SHP77 treated with DMSO at 0.1 percent for 48 hours (cell line): ENCODE measurements at places on chromosomes 5 and 9.

- DNase-seq: no peak
Observed at GRCh38 chr5:174503461-174504265, 220.7 kb upstream of the MSX2 start.

DNA sequence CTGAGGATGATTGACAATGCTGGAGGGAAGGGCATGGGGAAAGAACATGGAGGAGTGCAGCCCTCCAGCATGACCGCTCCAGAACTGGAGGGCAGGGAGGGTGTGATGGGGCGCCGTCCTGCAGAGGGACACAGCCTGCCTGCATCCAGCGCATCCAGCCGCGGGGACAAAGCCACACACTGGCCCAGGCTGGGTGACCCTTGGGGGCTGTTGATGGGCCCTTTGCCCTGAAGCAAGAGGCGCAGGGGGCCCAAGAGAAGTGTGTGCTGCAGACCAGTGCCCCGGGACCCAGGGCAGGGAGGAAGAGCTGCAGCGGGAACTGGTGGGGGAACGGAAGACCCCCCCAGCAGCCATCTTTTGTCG, 169.8 kb upstream of the PPP1R26 start:
- no peak for DNase-seq

DNA sequence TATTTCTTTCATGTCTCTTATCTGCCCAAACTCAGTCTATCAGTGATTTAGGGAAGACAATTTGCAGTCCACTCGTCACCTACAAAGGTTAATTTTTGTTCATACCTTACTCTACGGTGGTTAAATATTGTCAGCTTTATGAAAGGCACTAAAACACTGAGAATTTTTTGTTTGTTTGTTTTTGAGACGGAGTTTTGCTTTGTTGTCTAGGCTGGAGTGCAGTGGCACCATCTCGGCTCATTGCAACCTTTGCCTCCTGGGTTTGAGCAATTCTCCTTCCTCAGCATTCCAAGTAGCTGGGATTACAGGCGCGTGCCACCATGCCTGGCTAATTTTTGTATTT, 26.4 kb upstream of the TXN start:
- DNase-seq: no peak

DNA sequence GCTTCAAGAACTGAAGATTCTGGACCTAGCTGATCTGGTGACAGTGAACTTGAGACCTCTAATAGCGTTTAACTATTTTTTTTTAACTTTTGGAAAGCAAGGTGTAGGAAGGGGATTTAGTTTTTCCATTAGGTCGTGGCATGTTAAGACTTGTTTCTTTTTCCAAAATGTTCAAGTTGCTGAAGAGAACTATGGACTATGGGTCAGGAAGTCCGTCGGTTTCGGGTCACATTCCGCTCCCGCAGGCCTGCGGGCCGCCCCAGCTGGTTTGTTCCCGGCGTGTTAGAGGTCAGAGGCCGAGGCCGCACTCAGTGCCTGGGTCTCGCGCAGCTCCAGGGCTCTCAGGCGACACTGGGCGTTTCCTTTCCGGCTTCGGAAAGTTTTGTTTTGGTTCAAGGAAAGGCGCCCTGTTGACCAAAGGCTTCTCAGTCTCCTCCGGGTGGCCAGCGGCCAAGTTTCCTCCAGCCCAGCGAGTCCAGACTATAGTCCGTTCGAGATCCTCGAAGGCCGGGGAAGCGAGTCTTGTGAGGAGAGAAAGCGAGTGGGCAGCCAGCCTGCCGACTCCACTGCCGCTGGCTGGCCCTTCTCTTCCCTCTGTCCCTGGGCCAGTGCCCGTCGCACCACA, 586 bp upstream of the FCHO2 start:
- DNase-seq: peak; percentile 23

- DNase-seq: no peak
Observed at GRCh38 chr5:74167930-74168315, 472.6 kb downstream of the ENC1 start.

- DNase-seq: no peak
Observed at GRCh38 chr5:132639706-132640130, 18.3 kb upstream of the IL13 start.

GRCh38 chr5:41695920-41696582, 174.2 kb downstream of the OXCT1 start:
- DNase-seq: no peak

- no peak for DNase-seq
Observed at GRCh38 chr9:119758241-119758640, 389.0 kb upstream of the BRINP1 start.

- no peak for DNase-seq
Observed at GRCh38 chr5:127785098-127785927, 82.1 kb downstream of the CCDC192 start.

DNA sequence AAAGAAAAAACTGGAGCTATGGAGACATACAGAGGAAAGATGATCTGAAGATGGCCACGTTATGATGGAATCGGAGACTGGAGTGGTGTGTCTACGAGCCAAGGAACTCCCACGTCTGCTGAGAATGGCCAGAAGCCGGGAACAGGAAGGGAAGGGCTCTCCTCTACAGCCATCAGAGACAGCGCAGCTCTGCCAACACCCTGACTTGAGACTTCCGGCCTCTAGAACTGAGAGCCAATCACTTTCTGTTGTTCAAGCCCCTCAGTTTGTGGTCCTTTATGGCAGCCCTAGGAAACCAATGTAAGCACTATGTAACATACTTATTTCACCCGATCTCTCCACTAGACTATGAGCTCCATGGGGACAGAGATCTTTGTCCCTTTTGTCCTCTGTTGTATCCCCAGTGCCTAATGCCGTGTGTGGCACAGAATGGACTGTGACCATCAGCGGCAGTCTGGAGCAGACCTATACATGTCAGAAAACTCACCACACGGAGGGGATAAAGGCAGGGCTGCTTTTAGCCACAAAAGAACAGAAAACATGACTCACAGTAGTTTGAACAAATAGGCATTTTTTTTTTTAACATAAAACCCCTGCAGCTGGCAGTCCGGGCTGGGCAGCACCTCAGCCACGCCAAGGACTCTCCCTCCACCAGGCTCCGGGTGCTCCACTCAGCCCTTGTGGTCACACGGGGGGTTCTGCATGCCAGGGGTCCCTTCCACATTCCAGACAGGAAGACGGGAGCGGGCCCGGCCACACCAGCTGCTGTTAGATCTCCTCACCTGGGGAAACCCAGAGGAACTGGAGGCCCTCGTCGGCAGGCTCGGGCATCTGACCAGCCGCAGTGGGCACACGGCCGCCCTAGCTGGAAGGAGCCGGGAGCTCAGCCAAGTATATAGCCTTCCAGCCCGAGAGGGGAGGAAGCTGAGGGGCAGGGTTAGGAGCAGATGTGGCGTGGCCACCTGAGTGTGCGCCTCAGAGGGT, 16.1 kb upstream of the MXD3 start:
- no peak for DNase-seq

DNA sequence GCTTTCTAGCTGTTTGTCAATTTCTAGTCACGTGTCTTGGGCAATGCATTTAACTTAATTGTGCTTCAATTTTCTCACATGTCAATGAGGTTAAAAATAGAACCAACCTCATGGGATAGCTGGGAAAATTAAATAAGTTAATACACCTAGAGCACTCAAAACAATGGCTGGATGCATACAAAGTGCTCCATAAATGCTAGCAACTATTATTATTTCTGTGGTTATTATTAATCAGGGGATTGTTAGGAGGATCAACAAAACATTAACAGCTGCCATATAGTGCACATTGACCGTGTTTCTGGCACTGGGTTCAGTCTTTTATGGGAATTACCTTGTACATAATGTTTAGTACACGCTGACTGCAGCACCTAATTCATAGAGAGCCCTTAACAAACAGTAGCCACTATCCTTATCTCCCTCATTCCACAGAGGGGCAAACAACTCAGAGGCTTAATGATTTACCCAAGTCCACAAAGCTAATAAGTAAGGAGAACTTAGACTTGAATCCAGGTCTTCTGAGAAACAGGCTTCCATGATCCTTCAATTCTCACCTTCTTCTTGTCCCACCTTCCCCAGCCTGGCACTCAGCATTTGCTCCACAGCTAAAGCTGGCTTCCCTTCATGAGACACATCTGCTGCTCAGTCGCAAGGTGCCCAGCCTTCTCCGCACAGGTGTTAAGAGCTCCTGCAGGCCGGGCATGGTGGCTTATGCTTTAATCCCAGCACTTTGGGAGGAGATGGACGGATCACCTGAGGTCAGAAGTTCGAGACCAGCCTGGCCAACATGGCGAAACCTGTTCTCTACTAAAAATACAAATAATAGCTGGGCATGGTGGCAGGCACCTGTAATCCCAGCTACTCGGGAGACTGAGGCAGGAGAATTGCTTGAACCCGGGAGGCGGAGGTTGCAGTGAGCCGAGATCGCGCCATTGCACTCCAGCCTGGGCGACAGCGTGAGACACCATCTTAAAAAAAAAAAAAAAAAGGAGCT, 137.4 kb upstream of the ABCA1 start:
- DNase-seq: no peak

DNA sequence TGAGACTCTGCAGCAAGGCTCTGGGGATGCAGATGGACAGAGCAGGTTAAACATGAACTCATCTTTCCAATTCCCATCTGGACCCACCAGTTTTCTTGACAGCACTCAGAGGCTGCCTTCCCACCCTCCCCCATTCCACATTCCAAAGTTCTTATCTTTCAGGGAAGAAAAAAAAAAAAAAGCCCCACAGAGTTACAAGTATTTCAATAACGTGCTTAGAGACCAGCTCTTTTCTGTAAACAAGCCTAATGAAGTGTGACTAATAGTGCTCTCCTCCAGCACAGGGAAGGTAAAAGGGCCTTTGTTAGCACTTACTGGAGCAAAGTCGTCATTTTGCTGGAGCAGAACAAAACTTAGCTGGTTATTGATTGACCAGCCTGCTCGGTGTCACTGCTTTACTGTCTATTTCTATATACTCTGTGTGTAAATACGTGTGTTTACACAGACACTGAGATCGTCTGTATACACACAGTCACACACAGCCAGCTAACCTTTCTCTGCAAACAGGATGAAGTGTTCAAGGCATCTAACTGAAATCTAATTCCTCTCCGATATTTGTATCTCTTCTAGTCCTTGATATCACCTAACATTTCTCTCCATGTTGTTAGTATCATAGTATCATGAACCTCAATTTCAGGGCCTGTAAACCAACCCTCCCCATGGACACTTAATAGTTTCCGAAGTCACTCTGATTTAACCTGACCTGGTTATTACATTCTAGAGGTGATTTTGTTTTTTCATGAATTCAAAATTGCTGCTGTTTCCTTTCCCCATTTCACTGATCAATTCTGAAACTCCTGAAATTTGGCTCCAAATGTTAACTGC, 84.9 kb downstream of the ZNF608 start:
- DNase-seq: peak; percentile 43

DNA sequence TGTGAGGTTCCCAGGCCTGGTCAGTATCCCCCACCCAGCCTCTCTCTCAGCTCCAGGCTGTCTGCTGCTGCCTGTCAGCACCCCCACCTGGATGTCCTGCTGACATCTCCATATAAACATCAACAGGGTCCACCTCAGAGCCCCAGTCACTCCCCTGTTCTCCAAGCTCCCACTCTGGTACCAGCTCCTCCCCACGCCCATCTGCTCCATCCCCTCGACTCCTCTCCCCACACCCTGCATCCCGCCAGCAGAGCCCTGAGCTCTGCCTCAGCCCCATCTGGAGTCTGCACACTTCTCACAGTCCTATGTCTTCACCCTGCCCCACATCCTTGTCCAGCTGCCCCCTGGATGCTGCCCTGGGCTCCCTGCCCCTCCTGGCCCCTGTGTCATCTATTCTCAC, 67.7 kb upstream of the LRRTM2 start:
- DNase-seq: no peak

DNA sequence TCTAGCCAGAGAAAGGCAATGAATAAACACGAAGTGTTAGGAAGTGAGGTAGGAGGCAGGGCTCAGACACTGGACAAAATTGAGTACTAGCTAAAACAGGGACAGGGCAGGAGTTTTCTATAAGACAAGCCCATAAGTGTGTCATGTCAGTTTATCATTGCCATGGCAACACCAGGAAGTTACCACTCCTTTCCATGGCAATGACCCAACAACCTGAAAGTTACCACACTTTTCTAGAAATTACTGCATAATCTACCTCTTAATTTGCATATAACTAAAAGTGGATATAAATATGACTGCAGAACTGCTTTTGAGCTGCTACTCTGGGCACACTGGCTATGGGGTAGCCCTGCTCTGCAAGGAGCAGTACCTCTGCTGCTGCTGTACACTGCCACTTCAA, 442.5 kb upstream of the COX7C start:
- no peak for DNase-seq
